ENCODE measurements at places on chromosomes 3 and 15. TPM values are rescaled to one million over a fixed set of nuclear protein-coding genes. Genes with fewer than 3 reads are reported as not detected.

GRCh38 chr3:64621275-64621674 lies 66.5 kb downstream of the ADAMTS9 start:
- no peak for DNase-seq

- no peak for DNase-seq
These were observed 181.7 kb downstream of the LPP start for GRCh38 chr3:188335656-188336055.

DNA sequence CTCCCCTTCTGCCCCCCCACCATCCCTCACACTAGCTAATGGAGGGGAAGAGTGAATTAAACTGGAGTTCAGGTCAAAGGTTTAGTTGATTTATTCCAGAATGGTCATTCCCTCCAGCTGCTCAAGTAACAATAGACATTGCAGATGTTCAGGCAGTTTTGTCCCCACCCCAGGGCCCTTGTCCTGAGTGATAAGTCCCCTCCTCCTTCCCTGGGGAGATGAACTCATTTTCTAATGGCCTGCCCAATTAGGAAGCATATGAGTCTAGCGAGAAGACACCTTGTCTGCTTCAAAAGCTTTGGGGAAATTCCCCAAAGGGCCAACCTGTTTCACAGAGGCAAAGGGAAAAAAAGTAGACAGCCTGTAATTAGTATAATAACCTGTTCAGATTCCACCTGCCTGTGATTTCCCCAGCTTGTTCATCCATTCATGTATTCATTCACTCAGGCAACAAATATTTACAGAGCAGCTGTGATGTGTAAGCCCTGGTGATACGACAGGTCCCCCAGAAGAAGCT lies 165.3 kb downstream of the SHQ1 start:
- no peak for DNase-seq

DNA sequence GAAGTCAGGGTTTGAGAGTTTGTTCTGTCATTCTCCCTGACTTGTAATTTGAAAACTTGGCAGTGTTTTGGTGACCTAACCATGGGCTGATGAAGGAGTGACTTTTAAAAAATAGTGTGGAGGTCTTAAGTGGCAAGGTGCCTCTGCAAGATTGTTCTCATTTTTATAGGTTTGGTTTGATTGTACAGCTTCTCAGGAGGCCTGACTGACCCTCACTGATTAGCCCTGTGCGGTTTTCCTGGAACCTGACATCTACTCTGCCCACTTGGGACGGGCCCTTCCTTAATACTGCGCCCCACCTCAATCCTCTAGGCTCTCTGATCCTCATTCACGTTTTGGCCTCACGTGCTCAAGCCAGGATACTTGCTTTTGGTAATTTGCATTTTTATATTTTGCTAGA lies 2.8 kb downstream of the UBE2E1 start:
- DNase-seq, result peak; percentile 49

DNA sequence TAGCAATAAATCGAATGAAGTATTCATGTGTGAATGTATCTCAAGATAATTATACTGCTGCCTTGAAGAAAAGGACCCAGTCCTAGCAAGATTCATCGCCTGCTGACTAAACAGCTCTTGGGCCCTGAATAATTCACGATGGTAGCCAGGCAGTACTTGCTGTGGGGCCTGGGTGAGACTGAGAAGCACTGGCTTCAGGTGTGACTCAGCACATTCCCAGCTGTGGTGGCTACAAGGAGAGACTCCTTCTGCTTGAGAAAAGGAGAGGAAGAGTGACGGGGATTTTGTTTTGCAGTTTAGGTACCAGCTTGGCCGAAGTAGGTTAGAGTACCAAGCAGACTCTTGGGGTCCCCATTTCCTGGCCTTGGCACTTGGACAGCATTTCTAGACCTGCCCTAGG lies 47.6 kb upstream of the CD200R1L start:
- no peak for DNase-seq

DNA sequence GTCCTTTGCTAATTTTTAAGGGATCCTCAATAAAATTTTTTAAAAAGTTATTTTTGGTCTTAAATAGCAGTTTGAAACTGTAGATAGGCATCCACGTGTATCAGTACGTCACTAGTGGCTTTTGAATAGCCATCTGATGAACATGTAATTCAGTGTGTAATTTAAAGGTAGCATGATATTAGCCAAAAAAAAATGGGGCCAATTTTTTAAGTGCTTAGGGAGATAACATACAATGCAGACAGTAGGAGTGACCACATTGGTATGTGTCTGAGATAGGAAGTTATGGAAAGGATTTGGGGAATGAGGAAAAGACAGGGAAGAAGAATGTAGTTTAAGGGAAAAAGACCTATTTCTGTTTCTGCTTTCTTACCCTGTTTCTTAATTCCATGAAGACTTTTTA lies 2.5 kb downstream of the AP4E1 start:
- DNase-seq, result peak; percentile 48

DNA sequence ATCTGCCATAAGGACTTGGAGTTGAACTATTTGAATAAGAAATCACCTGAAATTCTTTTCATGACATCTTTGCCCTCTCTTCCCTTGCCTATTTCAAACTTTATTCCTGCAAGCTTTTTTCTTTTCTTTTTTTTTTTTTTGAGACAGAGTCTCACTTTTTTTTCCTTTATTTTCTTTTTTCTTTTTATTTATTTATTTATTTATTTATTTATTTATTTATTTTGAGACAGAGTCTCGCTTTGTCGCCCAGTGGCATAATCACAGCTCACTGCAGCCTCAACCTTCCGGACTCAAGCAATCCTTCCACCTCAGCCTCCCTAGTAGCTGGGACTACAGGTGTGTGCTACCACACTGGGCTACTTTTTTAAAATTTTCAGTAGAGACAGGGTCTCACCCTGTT lies 369.3 kb upstream of the ATP11B start:
- DNase-seq, result peak; percentile 6

- no peak for DNase-seq
These were observed 22.5 kb downstream of the MAP2K5 start for GRCh38 chr15:67564968-67565345.

GRCh38 chr15:69059557-69059943 lies 45.1 kb downstream of the NOX5 start:
- DNase-seq, result no peak

DNA sequence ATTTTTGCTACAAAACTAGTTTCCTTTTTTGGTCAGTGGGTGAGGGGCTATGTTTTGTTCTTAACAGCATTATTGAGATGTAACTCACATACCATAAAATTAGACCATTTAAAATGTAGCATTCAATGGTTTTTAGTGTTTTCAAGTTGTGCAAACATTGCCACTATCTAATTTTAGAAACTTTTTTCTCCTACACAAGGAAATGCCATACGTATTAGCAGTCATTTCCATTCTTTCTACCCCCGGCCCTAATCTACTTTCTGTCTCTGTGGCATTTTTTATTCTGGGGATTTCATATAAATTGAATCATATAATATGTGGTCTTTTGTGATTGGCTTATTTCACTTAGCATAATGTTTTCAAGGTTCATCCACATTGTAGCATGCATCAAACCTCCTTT lies 55.0 kb upstream of the TIPARP start:
- peak; percentile 81 for DNase-seq

Gene GPR149
- total RNA-seq, result not detected

DNA sequence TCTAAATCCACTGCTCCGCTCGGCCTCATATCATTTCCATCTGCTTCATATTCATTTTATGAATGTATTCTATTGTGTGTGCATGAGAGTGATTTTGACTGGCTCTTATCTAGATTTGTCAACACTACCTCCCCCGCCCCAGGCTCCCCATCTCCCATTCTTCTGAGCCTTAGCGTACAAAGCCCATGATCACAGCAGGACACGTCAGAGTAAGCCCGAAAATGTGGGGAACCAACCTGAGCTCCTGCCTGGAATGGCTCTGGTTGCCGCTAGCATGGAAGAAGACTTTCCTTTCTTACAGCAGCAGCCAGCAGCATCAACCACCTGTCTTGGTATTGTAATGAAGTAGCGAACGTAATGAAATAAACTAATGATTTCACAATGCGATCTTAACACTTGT lies 61.4 kb downstream of the GABRB3 start:
- no peak for DNase-seq

- no peak for DNase-seq
These were observed 293.7 kb downstream of the ARPP21 start for GRCh38 chr3:35932995-35933394.

DNA sequence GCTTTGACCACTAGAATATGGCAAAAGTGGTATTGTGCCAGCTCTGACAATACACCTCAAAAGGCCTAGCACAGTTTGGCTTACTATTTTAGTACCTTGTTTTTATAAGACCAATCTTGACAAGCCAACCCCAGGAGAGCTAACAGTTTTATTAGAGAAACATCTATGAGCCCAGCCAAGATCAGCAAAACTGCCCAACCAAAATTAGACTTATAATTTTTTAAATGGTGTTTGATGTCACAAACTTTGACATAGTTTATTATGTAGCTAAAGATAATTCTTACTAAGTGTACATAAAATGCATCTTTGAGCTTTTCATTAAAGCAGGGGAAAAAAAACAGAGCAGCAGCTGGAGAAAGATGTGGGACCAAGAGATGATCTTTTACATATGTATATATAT lies 537.5 kb downstream of the ZPLD1 start:
- no peak for DNase-seq

GRCh38 chr15:83292317-83292716 lies 7.9 kb upstream of the BNC1 start:
- no peak for DNase-seq

GRCh38 chr3:102460579-102460978 lies 25.8 kb downstream of the ZPLD1 start:
- DNase-seq, result no peak

DNA sequence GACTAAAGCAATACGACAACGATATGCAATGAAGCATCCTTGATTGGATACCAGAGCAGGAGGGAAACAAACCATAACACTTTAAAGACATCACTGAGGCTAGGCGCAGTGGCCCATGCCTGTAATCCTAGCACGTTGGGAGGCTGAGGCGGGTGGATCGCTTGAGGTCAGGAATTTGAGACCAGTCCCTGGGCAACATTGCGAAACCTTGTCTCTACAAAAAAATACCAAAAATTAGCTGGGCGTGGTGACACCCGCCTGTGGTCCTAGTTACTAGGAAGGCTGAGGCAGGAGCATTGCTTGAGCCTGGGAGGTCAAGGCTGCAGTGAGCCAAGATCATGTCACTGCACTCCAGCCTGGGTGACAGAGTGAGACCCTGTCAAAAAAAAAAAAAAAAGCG lies 33.9 kb upstream of the BHLHE40 start:
- no peak for DNase-seq

Gene PLA2G4F
- not detected for total RNA-seq

DNA sequence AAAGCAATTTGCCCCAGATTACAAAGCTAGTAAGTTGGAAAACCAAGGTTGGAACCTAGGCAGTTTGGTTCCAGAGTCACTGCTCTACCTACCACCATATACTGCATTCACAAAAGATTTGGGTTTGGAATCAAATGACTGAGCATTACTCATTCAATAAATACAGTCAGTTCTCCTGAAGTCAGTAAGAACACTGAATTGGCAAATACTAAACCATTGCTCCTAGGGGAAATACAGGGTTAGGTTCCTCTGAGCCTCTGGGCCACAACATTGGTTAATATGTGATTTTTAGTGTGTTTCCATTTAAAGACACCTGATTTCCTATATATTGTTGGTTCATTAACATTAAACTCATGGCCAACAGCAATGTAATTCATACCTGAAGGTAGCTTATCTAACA lies 2.1 kb upstream of the EIF5A2 start:
- peak; percentile 42 for DNase-seq

DNA sequence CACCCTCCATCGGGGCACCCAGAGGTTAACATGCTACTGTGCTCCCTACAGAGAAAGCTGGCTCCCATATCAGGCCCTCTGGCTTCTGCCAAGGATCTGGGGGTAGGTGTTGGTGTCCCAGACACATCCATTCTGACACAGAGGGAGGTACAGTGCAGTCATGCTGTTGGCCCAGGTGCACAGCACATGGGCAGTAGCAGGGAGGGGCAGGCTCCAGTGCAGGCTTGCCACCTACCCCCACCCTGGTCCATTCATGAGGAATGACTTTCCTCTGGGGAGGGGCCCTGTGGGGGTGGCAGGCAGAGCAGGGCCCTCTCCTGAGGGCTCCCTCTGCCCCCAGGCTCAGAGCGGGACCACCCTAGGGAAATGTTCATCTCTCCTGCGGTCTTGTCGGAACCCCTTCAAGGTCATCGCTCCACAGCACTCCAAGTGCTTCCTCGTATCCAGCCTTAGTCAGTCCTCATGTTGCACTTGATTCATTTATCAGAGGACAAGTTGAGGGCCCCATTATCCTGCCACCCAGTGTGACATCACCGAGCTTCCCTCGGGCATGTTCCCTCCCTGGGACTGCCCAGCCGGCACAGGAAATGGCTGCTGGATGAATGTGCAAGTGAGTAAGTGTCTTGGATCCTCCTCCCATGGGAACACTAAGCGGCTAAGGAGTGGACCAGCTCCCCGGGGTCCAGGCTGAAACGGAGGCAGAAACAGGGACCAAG lies 10.0 kb downstream of the DUSP7 start:
- peak; percentile 99 for DNase-seq

DNA sequence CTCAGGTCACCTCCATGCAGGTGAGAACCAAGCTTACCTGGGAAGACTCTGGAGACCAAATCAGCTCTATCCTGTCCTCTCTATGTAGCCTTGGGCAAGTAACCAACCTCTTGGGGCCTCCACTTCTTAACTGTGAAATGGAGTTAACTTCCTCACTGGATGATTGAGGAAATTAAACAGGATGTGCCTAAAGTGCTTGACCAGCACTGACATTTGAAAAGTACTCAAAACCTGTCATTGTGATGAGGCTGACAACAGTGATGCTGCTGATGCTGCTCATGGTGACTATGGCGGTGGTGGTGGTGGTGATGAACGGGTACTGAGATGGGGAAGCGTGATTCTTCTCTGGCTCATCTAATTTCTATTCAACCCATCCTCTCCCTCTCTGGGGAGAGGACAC lies 22.3 kb downstream of the VIPR1 start:
- DNase-seq, result peak; percentile 44

GRCh38 chr3:142889212-142890014 lies 530 bp upstream of the PCOLCE2 start:
- no peak for DNase-seq

DNA sequence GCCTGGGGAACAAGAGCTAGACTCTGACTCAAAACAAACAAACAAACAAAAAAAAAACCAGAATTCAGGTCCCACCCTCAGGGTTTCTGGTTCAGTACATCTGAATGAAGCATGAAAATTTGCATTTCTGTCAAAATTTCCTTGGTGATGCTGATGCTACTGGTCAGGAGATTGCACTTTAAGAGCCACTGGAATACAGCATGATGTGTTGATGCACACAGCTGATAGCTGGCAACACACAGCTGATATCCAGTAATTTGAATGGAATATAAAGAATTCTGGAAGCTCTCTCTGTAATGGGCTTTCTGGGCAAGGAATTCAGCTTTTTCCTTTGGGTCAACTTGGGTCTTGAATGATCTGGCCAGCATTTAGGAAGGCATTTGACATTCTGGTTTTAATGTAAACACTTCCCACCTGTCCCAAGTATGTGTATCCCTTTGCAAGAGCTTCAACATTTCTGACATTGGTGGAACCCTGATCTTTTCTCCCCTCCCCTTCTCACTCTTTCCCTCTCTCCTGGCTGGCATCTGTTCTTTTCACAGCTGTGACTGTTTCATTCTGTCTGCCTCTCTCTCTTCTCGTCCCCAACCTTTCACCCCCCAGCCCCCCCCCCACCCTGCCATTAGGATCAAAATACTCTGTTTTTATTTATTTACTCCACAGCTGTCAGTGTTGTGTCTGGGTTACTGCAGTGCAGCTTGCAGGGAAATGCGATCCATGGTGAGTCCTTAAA lies 189.5 kb downstream of the TPRG1 start:
- DNase-seq, result no peak

Data from osteoblast (primary cell).